Kidney epithelial cell (primary cell): ENCODE measurements at places on chromosomes 4 and X. TPM values are rescaled to one million over a fixed set of nuclear protein-coding genes. Genes with fewer than 3 reads are reported as not detected.

GRCh38 chrX:2629316-2630007 is 61.6 kb upstream of the CD99 start:
- no peak for DNase-seq

DNA sequence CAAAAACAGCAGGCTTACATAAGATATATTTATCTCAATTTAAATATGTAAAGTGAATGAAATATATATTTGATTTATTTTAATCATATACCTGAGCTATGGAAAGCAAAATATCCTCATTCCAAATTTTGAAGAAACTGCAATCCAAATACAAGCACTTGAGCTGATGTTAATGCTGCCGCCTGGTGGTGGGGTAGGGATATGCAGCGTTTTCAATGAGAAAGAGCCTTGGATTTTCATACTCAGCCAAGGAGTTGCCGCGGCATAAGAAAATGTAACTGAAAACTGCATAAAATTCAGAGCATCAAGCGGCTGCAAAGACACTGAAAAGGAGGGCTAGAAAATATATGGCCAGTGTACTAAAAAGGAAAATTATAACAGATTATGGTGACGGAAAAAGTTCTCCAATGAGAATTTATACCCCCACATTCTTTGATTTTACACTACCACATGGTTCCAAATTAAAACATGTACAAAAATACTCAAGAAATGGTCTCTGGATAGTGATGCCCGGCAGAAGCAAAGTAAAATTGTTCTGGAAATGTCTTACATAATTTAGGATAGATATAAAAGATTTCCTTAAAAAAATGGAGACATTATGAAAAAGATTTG is 660.3 kb upstream of the PITX2 start:
- DNase-seq: peak; percentile 7

Gene ERVMER34-1
- total RNA-seq: 3.5 and 4.0 TPM in 2 replicates

GRCh38 chr4:85210353-85210752 is 243.9 kb upstream of the WDFY3 start:
- DNase-seq: peak; percentile 19

Gene UCP1
- total RNA-seq: 0.58 TPM in 1 of 2 replicates, not detected in the other

Gene CSN1S1
- total RNA-seq: not detected in 2 replicates

DNA sequence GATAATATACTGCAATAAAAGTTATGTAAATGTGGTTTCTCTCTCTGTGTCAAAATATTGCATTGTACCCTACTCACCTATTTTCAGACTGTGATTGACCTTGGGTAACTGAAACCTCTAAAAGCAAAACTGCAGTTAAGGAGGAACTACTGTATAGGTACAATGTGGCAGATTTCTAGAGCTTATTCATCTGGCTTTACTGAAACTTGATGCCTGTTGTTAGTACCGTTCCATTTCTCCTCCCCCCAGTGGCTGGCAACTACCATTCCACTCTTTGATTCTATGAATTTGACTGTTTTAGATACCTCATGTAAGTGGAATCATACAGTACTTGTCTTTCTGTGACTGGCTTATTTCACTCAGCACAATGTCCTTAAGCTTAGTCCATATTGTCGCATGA is 61.9 kb downstream of the HOPX start:
- no peak for DNase-seq

Gene VSIG4
- 0.54 and 2.3 TPM in 2 replicates for total RNA-seq

DNA sequence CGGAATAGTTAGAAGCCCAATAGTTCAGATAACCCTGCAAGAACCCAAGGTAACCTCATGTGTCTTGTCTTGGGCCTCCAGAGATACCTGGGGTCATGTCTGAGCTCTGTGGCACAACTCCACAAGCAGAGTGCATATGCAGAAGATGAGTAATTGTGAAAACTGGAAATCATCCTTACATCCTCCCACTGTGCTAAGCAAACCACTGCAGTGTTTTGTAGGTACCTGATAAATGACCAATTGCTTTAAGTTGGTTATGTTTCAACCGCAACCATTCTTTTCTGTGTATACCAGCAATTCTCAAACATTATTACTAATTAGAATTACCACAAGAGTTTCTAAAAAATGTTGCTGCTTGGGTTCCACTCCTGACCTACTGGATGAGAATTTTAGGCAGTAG is 73.2 kb downstream of the CBLL2 start:
- no peak for DNase-seq

DNA sequence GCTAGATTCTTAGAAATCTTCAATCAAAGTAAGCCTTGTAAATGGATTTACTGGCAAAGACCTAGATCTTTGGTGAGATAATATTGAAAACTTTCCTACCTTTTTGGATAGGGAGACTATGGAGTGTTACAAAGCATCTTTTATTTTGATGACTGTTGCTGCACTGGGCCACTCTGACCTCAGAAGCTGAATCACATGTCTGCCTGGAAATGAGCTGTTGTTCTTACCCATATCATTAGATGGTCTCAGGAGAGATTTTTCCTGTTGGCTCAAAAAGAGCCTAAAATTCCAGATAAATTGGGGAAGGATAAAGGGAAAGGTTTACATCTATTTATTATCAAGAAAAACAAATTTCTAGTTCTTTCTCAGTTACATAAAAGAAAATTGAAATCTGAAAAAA is 127.5 kb upstream of the BMP3 start:
- no peak for DNase-seq

GRCh38 chrX:85419293-85419692 is 39.8 kb upstream of the POF1B start:
- DNase-seq: no peak

- DNase-seq: no peak
These were observed 59.5 kb downstream of the SLC10A7 start for GRCh38 chr4:146462251-146462650.

- DNase-seq: no peak
These were observed 69.0 kb upstream of the ATOH1 start for GRCh38 chr4:93759506-93759905.

Gene KIT
- total RNA-seq: 0.34 and 1.7 TPM in 2 replicates

- no peak for DNase-seq
These were observed 54.0 kb upstream of the PGRMC2 start for GRCh38 chr4:128341634-128342033.

- no peak for DNase-seq
These were observed 25.5 kb downstream of the SCD5 start for GRCh38 chr4:82773057-82773456.

DNA sequence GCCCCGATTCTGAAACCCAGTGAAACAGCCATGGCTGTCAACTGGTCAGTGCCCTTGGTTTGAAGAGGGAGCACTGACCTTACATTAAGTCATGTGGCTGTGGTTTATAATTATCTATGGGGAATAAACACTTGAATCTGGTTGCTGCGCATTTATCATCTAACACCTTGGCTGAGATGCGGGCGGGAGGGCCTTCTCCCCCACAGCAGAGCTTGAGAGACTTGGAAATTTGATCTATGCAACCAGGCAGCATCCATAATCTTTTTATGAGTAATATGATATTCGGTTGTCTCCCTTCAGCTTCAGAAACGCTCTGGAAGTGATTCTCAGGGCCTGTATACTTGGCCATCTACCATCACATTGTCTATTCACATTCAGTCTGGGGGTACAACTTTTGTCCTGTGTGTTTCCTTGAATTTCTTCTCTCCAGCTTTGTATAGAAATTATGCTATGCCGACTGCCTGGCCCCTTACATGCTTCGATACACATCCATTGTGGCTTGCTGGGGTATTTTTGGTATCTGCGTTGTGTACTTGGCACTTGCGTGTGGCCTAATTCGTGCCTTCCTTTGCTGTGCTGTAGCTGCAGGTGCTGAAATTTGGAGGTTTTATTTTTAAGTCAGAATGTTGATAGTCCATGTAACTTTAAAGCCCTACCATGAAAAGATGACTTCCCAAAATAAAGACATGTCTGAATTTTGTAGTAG is 321.6 kb downstream of the ARHGAP10 start:
- DNase-seq: no peak

GRCh38 chr4:123050018-123050417 is 127.6 kb upstream of the NUDT6 start:
- DNase-seq: no peak

DNA sequence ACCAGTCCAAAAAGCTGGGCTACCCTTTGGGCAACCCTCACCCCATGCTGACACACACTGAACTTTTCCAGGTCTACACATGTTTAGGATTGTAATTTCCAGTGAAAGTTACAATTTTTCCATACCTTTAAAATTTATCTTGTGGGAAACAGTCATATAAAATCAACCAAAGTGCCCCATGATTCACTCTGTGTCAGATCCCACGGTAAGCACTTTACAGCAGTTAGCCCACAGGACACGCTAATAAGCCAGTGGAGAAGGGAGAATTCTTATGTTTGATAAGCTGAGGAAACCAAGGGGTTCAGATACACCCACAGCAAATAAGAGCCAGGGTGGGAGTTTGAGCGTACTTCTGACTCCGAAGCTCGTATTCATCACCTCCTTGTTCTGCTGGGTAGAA is 72.4 kb upstream of the TBL1X start:
- DNase-seq: no peak

GRCh38 chr4:26201120-26201519 is 119.7 kb upstream of the RBPJ start:
- no peak for DNase-seq

DNA sequence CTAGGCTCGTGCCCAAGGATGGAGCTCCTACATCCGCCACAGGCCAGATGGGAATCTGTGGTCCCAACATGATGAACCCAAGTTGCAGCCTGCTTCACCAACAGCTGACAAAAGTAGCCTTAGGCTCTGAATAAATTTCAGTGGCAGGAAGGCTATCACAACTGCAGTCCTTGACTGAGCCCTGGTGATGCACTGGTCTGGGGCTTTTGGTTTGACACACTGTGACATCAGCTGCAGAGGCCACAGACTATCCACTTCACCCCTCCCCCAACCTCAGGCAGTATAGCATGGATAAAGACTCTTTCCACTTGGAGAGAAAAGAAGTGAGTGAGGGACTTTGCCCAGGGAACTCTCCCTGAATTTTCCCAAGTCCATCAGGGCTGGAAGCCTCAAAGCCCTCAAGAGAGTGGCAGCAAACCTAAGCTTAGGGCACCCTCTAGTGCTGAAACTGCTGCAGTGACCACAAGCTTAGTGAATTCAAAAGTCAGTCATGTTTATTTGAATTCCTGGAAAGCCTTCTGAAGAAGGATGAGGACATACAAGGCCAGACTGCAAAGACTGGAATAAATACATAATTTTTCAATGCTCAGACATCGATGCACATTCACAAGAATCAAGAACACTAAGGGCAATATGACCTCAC is 135.0 kb upstream of the TENT5D start:
- no peak for DNase-seq

DNA sequence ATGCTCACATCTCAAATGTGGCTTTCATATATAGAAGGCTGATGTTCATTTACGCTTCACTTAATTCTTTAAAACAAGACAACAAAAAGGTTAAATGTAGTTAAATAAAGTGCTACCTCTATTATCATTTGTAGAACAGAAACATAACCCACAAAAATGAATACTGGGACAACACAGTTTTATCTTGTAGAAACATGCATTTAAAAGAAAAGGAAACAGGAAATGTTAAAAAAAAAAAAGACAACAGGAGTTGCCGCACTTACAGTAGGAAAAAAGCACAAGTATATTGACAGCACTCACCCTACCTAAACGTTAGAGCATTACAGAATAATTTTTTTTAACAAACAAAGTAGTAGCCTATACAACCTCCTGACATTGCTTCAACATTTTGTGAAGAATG is 4.8 kb downstream of the THOC2 start:
- no peak for DNase-seq

Gene SLC9A7
- total RNA-seq: 9.8 and 12.3 TPM in 2 replicates

DNA sequence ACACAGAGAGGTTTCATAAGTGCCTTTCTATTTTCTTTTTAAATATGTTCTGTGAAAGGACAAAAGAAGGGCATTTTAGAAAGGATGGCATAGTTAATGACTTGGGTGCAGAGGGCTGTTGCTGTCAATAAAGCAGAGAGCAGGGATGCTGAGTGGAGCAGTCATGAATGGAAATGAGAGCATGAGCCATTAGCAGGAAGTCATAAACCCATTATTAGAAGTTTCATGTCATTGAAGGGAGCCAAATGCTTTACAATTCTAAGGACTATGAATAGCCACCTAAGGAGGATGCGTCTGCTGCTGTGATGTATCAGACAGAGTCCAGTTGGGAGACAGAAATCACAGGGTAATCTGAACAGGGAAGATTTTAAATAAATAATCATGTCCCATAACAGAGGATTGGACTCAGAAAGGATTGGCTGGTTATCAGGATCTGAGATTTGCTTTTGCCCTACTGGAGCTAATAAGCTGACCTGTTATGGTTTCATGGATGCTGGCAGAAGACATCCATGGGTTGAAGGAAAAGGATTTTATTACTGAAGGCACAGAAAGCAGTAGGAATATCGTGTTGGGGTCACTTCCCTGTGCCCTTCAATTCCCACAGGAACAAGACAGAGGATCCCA is 47.5 kb upstream of the WDR19 start:
- no peak for DNase-seq

DNA sequence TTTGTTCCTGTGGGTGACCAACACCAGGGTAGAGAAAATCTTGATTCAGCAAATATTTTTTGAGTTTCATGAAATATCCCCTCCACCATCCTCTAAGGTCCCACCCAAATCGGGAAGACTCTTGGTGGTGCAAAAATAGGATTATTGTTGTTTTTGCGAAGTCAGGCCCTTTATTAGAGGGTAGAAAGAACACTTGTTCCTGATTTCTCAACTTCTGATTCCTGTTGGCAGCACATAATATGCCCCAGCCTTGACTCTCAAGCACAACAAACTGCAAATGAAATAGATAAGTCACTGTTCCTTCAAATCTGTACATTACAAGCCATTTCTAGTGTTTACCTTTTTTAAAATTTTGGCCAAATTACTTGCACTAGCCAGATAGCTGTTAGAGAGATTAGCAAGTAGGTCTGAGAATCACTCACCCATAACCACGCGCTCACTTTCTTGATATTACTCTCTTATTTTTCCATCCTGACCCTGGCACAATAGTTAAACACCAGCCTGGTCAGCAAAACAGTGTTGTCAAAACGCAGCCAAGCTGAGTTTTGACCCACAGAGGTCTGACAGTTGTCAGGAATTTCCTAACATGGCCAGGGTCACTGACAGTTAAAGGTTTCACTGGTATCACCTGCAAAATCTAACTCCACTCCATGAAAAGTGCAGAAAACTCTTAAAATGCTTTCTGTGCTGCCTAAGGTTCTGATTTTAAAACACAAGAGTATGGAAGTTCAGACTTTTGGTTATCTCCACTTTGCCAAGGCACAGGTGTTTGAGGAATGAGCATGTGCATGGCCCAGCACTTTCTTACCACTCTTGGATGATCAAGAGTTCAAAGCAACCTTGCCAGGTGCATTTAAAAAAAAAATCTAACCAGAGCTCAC is 69.8 kb downstream of the RBM47 start:
- DNase-seq: no peak

GRCh38 chr4:152951348-152951747 is 15.2 kb downstream of the FHDC1 start:
- DNase-seq: no peak

GRCh38 chr4:84691170-84691691 is 108.3 kb downstream of the CDS1 start:
- peak; percentile 67 for DNase-seq

Gene GAGE2A
- not detected in 2 replicates for total RNA-seq
